ENCODE measurements at places on chromosomes 1 and 21. TPM values are rescaled to one million over a fixed set of nuclear protein-coding genes. Genes with fewer than 3 reads are reported as not detected.

Gene PDE4B
- 27.7 TPM for total RNA-seq

Gene MFAP2
- not detected for total RNA-seq

Gene NBPF10
- total RNA-seq = 2.7 TPM

Gene KTI12
- total RNA-seq = 7.7 TPM

All from activated CD4-positive, alpha-beta T cell treated with anti-CD3 and anti-CD28 coated beads, Interleukin-2, amount 10 ng/mL, durations not matched to agents 7 days and 5 days (primary cell).